ENCODE measurements at places on chromosomes 7 and 10. TPM values are rescaled to one million over a fixed set of nuclear protein-coding genes. Genes with fewer than 3 reads are reported as not detected.
A peak's percentile ranks its signal among the peaks of the same experiment; 100 is the strongest.

CHST3 gene
- total RNA-seq = 40.9 TPM

LFNG gene
- total RNA-seq = 23.3 TPM

DNA sequence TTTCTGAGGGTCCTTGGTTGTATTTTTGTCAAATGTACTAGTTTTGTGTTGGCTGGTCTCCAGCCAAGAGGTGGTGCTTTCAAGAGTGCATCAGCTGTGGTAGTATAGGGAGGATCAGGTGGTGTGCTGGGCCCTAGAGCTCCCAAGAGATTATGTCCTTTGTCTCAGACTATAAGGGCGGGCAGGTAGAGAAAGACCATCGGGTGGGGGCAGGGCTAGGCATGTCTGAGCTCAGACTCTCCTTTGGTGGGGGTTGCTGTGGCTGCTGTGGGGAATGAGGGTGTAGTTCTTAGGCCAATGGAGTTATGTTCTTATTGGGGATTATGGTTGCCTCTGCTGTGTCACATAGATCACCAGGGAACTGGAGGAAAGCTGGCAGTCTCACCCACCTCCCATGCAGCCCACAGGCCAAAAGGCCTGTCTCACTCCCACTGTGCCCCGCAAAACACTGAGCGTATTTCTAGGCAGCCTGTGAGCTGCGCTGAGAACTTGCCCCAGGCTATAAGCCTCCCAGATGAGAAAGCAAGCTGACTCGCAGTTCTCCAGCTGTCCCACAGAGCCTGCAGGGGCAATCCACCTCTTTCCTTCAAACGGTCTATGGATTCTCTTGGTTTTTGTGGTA, 1066.7 kb downstream of the GRM8 start:
- H3K27ac ChIP-seq = no peak overlapping the region
- DNase-seq = no peak
- peaks cover 11% of the 10 kb centered on the region for H3K4me1 ChIP-seq
- no peak overlapping the region for H3K4me3 ChIP-seq
- H3K27me3 ChIP-seq = no peaks in the 10 kb centered on the region

CEP55 gene
- 9.5 TPM for total RNA-seq

EVX1 gene
- total RNA-seq = not detected

C7orf33 gene
- total RNA-seq = not detected

HTR5A gene
- total RNA-seq = not detected

ELN gene
- 13.3 TPM for total RNA-seq

DNA sequence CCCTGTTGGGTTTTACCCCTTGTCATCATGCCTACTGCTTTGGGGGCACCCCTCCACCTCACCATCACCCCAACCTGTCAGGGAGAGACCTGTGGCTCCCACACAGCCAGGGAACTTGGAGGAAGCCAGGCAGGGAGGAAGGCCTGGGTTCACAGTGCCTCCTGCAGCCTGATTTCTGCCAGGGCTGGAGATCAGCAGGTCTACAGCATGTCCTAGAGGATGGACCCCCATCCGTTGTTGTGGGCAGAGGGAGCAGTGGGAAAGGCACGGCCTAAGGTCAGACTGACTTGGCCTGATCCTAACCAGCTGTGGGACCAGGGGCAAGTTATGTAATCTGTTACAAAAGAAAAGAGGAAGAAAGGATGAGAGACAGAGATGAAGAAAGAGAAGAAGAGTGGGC, 28.2 kb downstream of the ZCCHC24 start:
- H3K36me3 ChIP-seq = peaks cover 59% of the 10 kb centered on the region
- no peak overlapping the region for H3K4me3 ChIP-seq
- no peak for DNase-seq
- peaks cover 62% of the 10 kb centered on the region for H3K4me1 ChIP-seq
- H3K27ac ChIP-seq = no peak overlapping the region

GRCh38 chr10:1141261-1141660, 85.1 kb downstream of the WDR37 start:
- no peaks in the 10 kb centered on the region for H3K4me1 ChIP-seq
- H3K27ac ChIP-seq = no peak overlapping the region
- peak; percentile 56 for DNase-seq
- peaks cover 31% of the 10 kb centered on the region for H3K27me3 ChIP-seq
- no peak overlapping the region for H3K4me3 ChIP-seq

ZC3HAV1L gene
- total RNA-seq = not detected

ZNF425 gene
- 5.9 TPM for total RNA-seq

DNA sequence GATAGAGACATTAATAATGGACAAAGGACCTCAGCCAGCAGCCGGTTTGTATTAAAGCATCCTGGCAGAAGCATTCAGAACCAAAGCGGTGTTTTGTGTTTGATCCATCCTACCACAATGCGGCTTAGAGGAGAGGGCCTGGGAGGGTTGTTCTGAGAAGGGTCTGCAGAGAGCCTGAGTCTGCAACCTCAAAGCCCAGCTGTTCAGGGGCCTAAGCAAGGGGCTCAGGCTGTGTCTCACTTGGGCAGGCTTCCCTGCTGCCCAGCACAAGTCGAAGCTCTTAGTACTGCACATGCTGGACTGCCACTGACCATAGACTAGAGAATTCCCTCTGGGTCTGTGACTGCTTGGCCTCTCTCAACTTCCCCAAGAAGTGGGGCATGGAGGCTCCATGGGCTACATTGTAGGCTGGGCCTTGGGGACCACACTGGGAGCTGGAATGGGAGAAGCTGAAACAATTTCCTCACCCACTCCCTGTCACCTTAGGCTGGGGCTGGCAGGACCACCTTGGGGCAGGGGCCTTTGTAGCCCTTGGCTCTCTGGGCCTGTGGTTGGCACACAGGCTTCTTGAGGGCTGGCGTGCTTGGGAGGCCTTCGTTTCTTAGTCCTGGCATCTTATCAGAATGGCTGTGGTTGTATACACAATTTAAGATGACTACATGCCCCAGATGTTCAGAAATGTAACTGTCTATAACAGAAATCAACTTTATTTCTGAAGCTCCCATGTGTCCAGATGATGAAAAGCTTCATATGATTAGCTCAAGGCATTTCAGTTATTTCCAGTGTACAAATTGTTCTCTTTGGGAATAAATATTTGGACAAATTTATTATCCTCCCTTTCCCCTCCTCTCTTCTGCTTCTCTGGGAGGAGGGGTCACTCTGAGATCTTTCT, 44.5 kb downstream of the LRRC18 start:
- H3K27ac ChIP-seq = no peak overlapping the region
- DNase-seq = no peak
- no peaks in the 10 kb centered on the region for H3K4me1 ChIP-seq
- H3K36me3 ChIP-seq = no peaks in the 10 kb centered on the region
- H3K4me3 ChIP-seq = no peak overlapping the region

DNA sequence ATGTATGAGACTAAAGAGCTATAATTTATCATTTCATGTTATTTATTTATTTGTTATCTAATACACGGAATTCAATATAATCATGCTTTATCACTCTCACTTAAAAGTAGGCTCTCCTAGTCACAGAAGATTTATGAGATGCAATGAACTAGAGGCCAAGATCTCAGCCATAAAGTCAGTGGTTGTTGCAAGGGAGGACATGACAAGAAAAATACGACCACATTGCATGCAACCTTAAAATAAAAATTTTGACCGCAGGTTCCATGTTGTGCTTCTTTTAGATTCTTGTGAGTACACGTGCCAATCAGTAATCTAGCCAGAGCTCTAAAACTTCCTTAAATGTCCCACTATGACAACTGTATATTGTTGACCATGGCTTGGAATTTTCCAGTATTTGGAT, 75.9 kb upstream of the SP8 start:
- no peaks in the 10 kb centered on the region for H3K27me3 ChIP-seq
- DNase-seq = no peak
- H3K27ac ChIP-seq = no peak overlapping the region
- H3K4me1 ChIP-seq = no peaks in the 10 kb centered on the region
- no peak overlapping the region for H3K4me3 ChIP-seq
- no peaks in the 10 kb centered on the region for H3K36me3 ChIP-seq

- peak overlapping the region; percentile 16 for H3K27ac ChIP-seq
- no peak overlapping the region for H3K4me3 ChIP-seq
- peaks cover 42% of the 10 kb centered on the region for H3K4me1 ChIP-seq
Measured at GRCh38 chr7:64908358-64908757, 5.3 kb downstream of the ZNF273 start.

DNA sequence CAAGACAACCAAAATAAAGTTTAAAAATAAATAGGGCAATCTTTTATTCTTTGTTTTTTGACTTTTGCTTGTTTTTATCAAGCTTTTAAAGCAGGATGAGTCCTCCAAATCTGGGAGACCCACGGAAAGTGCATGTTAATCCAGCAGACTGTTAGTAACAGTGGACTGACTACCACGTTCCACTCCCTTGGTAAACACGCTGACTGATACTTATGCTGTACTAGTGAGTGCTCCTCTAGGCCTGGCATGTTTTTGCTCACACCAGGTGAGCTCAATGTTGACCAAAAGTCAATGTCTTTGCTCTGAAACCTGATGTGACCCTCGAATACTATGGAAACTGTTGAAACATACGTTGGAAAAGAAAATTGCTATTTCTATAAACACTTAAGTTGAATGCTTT, 88.4 kb downstream of the KIAA1549 start:
- no peak overlapping the region for H3K4me3 ChIP-seq
- DNase-seq = no peak
- peak overlapping the region; percentile 2 for H3K27ac ChIP-seq
- H3K4me1 ChIP-seq = peaks cover 41% of the 10 kb centered on the region
- H3K27me3 ChIP-seq = no peaks in the 10 kb centered on the region

GRCh38 chr10:91198781-91199180, 21.7 kb upstream of the PCGF5 start:
- no peak overlapping the region for H3K4me3 ChIP-seq
- no peak for DNase-seq
- H3K27me3 ChIP-seq = no peaks in the 10 kb centered on the region
- peaks cover 2% of the 10 kb centered on the region for H3K36me3 ChIP-seq
- peak overlapping the region; percentile 46 for H3K27ac ChIP-seq
- H3K4me1 ChIP-seq = peaks cover 31% of the 10 kb centered on the region

ADAMTS14 gene
- 4.1 TPM for total RNA-seq

- no peak overlapping the region for H3K27ac ChIP-seq
- H3K27me3 ChIP-seq = no peaks in the 10 kb centered on the region
- peaks cover 12% of the 10 kb centered on the region for H3K4me1 ChIP-seq
- no peaks in the 10 kb centered on the region for H3K36me3 ChIP-seq
- no peak for DNase-seq
Measured at GRCh38 chr10:88960802-88961201, 8.2 kb upstream of the ACTA2 start.

AGAP5 gene
- total RNA-seq = 5.9 TPM

C10orf95 gene
- not detected for total RNA-seq

DNA sequence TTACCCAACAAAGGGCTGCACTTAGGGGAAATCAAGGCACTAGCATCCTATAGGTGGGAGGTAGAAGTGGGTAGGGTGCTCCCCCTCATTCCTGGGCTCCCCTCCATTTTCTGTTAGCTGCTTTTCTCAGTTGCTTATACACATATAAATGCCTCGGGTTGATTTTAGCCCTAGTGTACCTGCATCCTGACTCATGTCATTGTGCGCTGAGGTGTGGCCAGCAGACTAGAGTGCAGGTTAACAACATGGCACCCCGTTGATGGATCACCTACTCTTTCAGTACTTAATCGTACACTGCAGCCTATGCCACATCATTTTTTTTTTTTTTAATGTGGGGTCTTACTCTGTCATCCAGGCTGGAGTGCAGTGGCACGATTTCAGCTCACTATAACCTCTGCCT, 144.0 kb upstream of the ITGB1 start:
- H3K27ac ChIP-seq = no peak overlapping the region
- no peak overlapping the region for H3K4me3 ChIP-seq
- H3K4me1 ChIP-seq = no peaks in the 10 kb centered on the region
- H3K27me3 ChIP-seq = no peaks in the 10 kb centered on the region

DNA sequence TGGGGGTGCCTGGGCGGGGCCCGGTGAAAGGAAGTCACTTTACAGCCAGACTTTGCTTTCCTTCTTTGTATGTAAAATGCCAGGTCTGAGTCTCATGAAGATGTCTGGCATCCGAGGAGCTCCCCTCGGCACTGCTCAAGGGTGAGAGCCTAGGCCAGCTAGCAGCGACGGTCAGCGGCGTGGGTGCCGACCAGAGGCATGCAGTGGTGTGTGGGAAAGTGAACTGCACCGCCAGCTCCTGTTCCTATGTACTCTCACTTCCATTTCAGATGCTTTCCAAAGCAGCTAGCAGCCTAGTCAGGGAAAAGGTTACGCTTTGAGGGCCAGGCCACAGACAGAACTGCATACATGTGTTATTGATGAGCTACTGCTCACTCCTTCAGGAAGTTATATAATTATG, 172.8 kb downstream of the ZMYND11 start:
- H3K27me3 ChIP-seq = no peaks in the 10 kb centered on the region
- no peak overlapping the region for H3K4me3 ChIP-seq
- peaks cover 25% of the 10 kb centered on the region for H3K4me1 ChIP-seq
- no peak overlapping the region for H3K27ac ChIP-seq
- peaks cover 23% of the 10 kb centered on the region for H3K36me3 ChIP-seq
- no peak for DNase-seq

GRCh38 chr10:124076148-124076733, 17.2 kb downstream of the CHST15 start:
- H3K27ac ChIP-seq = peak overlapping the region; percentile 23
- peaks cover 45% of the 10 kb centered on the region for H3K4me1 ChIP-seq
- H3K27me3 ChIP-seq = no peaks in the 10 kb centered on the region
- no peak overlapping the region for H3K4me3 ChIP-seq
- no peak for DNase-seq

- H3K4me3 ChIP-seq = no peak overlapping the region
- H3K4me1 ChIP-seq = peaks cover 6% of the 10 kb centered on the region
- H3K36me3 ChIP-seq = no peaks in the 10 kb centered on the region
- H3K27ac ChIP-seq = no peak overlapping the region
Measured at GRCh38 chr7:120867932-120868331, 10.0 kb upstream of the TSPAN12 start.

GRCh38 chr7:26078437-26079336, 73.3 kb upstream of the NFE2L3 start:
- no peak overlapping the region for H3K27ac ChIP-seq
- H3K4me1 ChIP-seq = peaks cover 4% of the 10 kb centered on the region
- H3K27me3 ChIP-seq = peaks cover 77% of the 10 kb centered on the region
- H3K4me3 ChIP-seq = no peak overlapping the region
- no peaks in the 10 kb centered on the region for H3K36me3 ChIP-seq

MUC12 gene
- total RNA-seq = not detected

- peaks cover 23% of the 10 kb centered on the region for H3K4me1 ChIP-seq
- H3K27ac ChIP-seq = peak overlapping the region; percentile 64
- DNase-seq = no peak
- H3K36me3 ChIP-seq = peaks cover 9% of the 10 kb centered on the region
- H3K4me3 ChIP-seq = no peak overlapping the region
Measured at GRCh38 chr7:139695588-139695987, 82.2 kb downstream of the HIPK2 start.

DNA sequence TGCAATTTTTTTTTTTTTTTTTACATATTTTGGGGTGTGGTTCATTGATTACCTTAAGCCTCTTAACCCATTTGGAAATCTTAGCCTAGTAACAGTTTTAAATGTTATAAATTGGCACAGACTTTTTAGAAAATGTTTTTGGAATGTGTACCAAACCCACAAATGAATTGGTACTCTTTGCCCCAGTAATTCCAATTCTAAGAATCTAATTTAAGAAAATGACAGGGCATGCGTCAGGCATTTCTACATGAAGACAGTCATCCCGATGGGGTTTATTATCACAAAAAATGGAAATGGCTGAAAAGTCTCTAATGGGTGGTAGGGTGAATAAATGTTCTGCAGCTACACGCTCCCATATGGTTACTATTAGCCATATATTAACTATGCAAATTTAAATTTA, 54.9 kb downstream of the ITIH5 start:
- no peak overlapping the region for H3K4me3 ChIP-seq
- no peaks in the 10 kb centered on the region for H3K36me3 ChIP-seq

- H3K27ac ChIP-seq = no peak overlapping the region
- no peaks in the 10 kb centered on the region for H3K27me3 ChIP-seq
- H3K4me1 ChIP-seq = peaks cover 48% of the 10 kb centered on the region
- no peak for DNase-seq
- H3K4me3 ChIP-seq = no peak overlapping the region
Measured at GRCh38 chr10:110989016-110989415, 69.6 kb downstream of the SHOC2 start.

RNF148 gene
- not detected for total RNA-seq

- H3K4me3 ChIP-seq = peak overlapping the region; percentile 99
- DNase-seq = no peak
- no peaks in the 10 kb centered on the region for H3K27me3 ChIP-seq
- peak overlapping the region; percentile 94 for H3K27ac ChIP-seq
Measured at GRCh38 chr7:128863433-128863989, 855 bp downstream of the ATP6V1F start.

All from osteocyte (in vitro differentiated cells).